GM12864 (cell line): ENCODE measurements at places on chromosomes 7 and 10.

DNA sequence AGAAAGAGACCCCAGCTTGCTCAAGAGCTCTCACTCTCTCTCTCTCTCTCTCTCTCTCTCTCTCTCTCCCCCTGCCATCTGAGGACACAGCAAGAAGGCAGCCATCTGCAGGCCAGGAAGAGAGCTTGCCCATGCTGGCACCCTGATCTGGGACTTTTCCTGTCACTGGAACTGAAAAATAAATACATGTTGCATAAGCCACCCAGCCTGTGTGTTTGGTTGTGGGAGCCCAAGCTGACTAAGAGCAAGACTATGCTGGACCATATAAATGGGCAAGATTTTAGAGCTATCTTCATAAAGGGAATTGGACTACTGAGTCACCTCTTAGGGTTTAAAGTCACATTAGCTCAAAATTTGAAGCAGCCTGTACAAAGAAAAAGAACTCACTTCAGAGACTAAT is 98.6 kb downstream of the SLC16A9 start:
- DNase-seq, result no peak

GRCh38 chr10:1100691-1101368 is 44.6 kb downstream of the WDR37 start:
- DNase-seq, result no peak

DNA sequence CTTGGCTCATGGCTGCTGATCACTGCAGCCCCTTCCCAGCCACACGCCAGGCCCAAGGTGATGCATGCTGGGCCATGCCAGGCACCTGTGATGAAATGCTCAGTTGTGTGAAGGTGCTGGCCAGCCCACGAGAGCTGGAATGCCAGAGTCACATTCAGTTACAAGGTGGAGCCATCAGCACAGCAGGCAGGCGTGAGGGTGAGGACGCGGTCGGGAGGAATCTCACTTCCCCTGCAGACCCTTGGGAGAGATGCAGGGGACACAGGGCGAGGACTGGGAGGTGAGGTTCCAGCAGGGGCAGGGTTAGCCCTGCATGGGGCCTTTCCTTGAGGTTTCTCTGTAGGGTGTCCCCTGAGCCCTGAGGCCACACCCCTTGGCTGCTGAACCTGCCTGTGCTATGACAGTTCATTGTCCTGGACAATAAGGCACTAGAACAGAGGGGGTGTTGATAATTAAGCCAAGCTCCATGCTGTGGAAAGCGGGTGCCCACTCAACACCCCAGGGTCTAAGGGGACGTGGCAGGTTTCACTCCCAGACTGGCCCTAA is 82.4 kb downstream of the ADARB2 start:
- DNase-seq, result no peak

DNA sequence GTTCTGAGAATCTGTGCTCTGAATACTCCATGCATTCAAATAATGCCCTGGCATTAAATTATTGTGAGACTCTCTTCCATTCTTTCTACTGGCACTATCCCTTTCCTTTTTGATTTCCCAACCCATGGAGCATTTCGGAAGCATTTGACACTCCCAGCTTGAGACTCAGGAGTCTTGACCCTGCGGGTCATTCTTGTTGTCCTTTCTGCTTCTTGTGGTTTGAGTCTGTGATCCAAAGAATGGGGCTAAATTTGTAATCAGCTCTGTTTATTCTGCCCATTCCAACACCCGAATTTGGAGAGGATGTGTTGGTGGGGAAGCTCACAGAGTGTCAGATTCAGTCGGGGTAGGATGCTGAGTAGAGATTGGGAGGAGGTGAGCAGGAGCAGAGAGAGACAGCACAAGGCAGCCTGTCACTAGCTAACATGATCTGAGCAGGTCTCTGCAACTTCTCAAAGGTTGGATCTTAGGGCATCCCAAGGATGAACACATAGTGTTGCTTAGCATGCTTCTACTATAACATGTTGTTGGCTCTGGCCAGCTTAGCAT is 80.4 kb upstream of the BMPER start:
- no peak for DNase-seq

GRCh38 chr10:110989016-110989415 is 69.6 kb downstream of the SHOC2 start:
- DNase-seq, result no peak

- DNase-seq, result no peak
Observed at GRCh38 chr7:87226495-87226894, 7.0 kb upstream of the TMEM243 start.

DNA sequence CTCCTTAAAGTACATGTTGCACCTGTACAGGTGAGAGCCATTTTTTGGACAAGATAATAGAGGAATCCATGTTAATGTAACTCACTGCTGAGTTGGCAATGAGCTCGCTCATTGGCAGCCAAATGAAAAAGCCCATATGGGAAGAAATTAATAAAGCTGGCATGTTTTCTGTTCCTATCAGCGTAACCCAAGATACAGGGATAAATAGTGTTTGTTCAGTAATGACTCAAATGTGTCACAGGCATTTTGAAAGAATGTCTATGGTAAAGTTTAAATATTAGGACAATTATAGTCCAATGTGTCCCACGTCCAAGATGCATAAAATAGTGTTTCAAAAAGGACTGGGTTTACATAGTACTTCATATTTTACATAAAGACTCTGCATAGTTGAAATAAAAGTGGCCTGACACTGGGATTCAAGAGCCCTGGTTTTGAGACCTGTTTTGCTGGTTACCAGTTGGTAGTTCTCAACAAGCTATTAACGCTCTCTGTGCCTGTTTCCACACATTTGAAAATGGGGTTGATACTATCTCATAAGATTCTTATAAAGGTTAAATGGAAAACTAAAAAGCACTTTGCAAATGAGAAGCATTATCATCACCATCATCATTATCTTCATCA is 49.1 kb downstream of the MTURN start:
- DNase-seq, result no peak

DNA sequence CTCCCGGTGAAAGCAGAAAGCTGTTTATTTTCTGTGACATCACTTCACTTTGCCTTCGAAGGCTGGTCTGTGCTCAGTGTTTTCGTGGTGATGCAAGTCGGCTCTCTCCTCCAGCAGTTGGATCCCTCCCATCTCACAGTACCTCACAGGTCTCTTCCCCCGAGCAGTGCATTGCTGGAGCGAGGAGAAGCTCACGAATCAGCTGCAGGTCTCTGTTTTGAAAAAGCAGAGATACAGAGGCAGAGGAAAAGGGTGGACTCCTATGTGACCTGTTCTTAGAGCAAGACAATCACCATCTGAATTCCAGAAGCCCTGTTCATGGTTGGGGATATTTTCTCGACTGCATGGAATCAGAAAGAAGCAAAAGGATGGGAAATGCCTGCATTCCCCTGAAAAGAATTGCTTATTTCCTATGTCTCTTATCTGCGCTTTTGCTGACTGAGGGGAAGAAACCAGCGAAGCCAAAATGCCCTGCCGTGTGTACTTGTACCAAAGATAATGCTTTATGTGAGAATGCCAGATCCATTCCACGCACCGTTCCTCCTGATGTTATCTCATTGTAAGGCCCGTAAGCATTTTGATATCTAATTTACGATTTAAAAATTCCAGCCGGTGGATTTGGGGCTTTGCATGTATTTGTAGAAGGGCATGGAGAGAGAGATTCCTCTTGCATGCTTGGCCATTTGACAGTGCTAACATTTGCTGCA is at the start of gene LGI1:
TSS of gene LGI1 (plus strand) at position 136 of the 707 bp plus-strand sequence. CDS start at position 345, 209 bp downstream.
- no peak for DNase-seq

- no peak for DNase-seq
Observed at GRCh38 chr7:139661903-139662302, 115.9 kb downstream of the HIPK2 start.

GRCh38 chr7:128791972-128792327 is 182 bp downstream of the CCDC136 start:
- no peak for DNase-seq

DNA sequence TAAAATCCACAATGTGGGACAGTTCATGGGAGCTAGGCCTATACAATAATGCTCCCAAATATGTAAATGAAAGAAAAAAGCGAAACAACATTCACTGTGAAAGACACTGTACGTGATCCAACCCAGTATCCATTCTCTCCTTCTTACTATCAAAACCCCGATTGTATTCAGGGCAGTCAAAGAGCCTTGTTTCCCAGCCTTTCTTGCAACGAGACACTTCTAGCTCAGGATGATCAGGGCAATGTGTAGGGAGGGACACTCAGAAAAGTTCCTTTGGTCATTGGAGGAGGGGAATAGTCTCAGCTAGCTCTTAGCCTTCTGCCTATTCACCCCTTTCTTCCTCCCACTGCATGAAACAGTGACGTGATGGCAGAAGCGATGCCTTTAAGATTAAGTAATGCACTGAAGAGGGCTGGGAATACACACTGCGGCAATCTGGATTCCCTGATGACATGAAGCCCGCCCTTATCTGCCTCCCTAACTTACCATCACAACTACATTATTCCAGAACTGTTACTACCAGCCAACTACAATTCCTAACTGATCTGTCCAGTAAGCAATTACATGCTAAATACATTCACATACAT is 27.3 kb downstream of the UBE2H start:
- DNase-seq, result no peak

GRCh38 chr10:42975558-42976340 is 101.1 kb upstream of the RET start:
- DNase-seq, result no peak

DNA sequence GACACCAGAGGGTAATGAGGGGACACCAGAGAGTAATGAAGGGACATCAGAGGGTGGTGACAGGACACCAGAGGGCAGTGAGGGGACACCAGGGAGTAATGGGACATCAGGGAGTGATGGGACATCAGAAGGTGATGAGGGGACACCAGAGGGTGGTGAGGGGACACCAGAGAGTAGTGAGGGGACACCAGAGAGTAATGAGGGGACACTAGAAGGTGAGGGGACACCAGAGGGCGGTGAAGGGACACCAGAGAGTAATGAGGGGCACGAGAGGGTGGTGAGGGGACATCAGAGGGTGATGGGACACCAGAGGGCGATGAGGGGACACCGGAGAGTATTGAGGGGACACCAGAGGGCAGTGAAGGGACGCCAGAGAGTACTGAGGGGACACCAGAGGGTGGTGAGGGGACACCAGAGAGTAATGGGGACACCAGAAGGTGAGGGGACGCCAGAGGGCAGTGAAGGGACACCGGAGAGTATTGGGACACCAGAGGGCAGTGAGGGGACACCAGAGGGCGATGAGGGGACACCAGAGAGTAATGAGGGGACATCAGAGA is 10.6 kb downstream of the NACAD start:
- DNase-seq, result no peak

- DNase-seq, result no peak
Observed at GRCh38 chr10:56920601-56921261, 559.7 kb upstream of the ZWINT start.

GRCh38 chr10:28219251-28219650 is 83.6 kb downstream of the MPP7 start:
- DNase-seq, result no peak

DNA sequence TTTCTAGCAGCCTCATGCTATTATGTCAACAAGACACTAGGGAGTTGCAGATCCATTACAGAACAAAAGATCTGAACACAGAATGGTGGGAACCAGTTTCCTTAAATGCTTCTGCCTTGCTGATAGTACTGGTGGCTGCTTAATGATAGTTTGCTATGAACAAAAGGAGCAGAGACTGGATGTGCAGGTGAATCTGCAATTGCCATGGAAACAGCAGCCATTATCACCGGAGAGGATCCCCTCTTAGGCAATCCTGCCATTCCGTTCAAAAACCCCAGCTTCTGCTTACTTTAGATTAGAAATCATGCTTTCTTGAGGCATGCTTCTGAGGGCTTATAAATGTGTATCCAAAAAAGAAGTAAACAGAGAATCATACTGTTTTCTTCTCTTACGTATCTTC is 80.0 kb upstream of the PRKAR2B start:
- DNase-seq, result no peak

DNA sequence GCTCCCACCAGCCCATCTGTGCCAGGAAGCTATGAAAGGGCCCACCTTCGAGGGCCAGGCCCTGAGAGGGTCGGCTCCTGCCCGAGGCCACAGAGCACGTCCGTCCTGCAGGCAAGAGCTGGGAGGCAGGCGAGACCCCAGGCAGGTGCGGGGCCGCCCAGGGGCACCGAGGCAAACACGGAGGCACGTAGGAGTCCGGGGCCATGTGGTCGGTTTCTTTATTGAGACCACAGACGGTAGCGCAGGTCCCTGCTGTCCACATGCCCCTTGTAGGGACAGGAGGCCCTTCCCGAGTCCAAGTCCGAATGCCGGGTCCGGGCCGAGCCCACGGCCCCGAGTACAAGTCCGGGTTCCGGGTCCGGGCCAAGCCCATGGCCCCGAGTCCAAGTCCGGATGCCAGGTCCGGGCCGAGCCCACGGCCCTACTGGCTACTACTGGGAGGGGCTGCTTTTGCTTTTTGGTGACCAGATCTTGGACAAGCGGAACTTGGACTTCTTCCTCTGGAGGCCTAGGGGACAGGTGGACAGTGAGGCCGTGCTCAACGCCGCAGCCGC is 25.0 kb downstream of the MICALL2 start:
- no peak for DNase-seq

GRCh38 chr7:35681231-35682029 is 13.5 kb downstream of the HERPUD2 start:
- no peak for DNase-seq
